HEK293T (cell line): ENCODE measurements at places on chromosomes 7 and 10.

GRCh38 chr10:71212318-71213126, at the start of gene UNC5B:
Gene UNC5B, plus strand, starts transcription at chr10:71212570. Its CDS starts 416 bp downstream, at chr10:71212986.
- peak; percentile 88 for DNase-seq

DNA sequence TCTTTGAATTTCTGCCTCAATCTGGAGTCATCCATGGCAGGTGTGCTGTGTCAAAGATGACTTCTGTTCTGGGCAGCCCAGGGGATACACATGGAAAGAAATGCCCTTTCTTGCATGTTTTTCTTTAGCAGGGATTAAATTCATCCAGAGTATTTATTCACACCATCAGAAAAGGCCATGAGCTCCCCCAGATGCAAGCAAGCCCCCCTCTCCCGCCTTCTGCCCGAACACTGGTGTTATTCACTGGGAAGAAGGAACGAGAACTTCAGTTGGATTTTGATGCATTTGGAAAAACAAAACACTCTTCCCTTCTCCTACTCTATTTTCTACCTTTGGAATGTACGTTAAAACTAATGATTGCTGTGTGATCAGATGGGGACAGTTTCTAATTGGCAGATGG, 1.4 kb downstream of the PLPP4 start:
- no peak for DNase-seq

GRCh38 chr7:106778656-106779250, 86.3 kb upstream of the PIK3CG start:
- DNase-seq: no peak

- DNase-seq: no peak
Observed at GRCh38 chr7:47584536-47584895, 2.6 kb upstream of the TNS3 start.

DNA sequence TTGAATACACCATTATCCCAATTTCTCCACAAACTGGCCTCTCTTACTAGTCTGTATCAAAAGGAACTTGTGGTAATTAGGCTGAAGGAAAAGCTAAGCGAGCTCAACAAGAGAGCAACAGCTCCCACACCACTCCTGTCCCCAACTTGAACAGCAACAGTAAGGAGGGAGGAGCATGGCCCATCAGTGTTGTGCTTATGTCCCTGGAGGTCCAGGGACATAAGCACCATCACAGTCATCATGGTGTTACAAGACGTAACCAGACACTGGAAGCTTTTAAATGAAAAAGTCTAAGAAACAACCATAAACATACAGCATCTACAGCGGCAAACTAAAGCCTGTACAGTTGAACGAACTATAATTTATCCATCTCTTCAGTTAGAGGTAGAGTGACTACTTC, 989 bp downstream of the ERLIN1 start:
- DNase-seq: peak; percentile 50

GRCh38 chr7:105131033-105131656, 117.1 kb downstream of the KMT2E start:
- DNase-seq: no peak

GRCh38 chr10:3907514-3907913, 122.5 kb upstream of the KLF6 start:
- DNase-seq: no peak

GRCh38 chr10:71773221-71773971, at the start of gene VSIR:
Gene VSIR, minus strand, starts transcription at chr10:71773520. Its CDS starts 81 bp downstream, at chr10:71773439.
- peak; percentile 95 for DNase-seq

GRCh38 chr10:18117276-18117675, 22.9 kb upstream of the CACNB2 start:
- no peak for DNase-seq

GRCh38 chr7:81767926-81768325, 1.9 kb downstream of the HGF start:
- no peak for DNase-seq

- no peak for DNase-seq
Observed at GRCh38 chr7:103009466-103010185, 65.0 kb downstream of the FBXL13 start.

DNA sequence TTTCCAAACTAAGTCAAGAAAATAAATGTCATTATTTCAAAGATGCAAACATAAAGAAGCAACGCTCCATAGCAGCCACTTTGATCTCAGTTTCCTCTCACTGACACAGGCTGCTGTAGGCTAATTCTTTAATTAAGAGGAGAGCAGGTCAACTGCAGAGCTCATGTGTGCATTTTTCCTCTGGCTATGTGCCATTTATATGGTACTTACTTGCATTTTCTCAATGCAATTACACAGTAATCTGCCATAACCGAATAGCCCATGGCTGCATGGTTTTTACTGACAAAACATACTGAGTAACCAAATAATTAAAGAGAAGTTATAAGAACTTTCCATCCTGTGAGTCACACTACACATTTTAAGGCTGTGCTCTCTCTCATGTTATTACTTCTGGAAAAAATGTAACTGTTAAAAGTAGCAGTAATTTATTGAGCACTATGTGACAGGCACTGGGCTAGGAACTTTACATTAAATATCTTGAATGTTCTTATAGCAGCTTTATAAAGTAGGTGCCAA, 122.0 kb downstream of the ELAPOR2 start:
- DNase-seq: no peak
